ENCODE measurements at places on chromosomes 7 and 10.

GRCh38 chr10:17454161-17455014 is at the start of gene ST8SIA6:
ST8SIA6 (minus strand) TSS chr10:17454595; CDS start chr10:17454255, 340 bp downstream.
- no peak for DNase-seq

GRCh38 chr10:114691442-114691941 is 33.4 kb upstream of the ABLIM1 start:
- DNase-seq, result no peak

DNA sequence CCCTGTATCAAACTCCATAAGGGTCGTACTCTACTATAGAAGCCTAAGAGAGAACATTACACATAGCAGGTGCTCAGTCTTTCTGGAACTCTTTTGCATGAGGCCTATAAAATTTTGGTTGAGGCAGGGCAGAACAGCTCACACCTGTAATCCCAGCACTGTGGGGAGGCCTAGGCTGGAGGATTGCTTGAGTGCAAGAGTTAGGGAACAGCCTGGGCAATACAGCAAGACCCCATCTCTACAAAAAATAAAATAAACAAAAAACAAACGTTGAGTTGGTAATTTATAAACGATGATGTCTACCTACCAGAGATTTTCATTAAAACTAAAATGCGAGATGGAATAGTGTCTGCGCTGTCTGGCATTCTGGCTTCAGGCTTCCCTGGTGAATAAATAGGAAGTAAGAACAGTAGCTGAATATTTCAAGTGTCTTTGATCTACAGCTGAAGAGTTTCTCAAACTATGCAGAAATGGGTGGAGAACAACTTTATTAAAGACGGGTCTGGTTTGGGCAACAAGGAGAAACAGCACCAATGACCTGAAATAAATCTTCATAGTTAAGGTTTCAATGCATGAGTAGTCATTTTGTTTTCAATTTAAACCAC is 774 bp downstream of the PON2 start:
- no peak for DNase-seq

- DNase-seq, result no peak
Observed at GRCh38 chr10:8233832-8234259, 179.4 kb downstream of the GATA3 start.

- DNase-seq, result no peak
Observed at GRCh38 chr7:93392984-93393383, 160.8 kb downstream of the VPS50 start.

DNA sequence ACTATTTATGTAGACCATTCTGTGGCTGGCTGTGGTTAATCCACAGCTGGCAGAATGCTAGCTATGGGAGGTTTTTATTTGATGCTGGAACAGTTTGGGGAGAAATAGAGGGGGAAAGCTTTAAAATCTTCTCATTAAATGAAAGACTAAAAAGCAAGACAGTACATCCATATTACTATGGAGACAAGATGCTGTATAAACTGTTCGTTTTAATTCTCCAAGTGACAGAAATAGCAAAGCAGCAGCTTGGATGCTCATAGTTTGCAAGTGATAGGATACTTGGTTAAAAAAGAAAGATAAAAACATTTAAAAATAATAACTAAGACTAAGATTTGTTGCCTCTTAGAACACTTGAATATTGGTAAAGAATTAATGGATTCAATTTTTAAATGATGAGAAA is 304.9 kb upstream of the KAT6B start:
- no peak for DNase-seq

- DNase-seq, result no peak
Observed at GRCh38 chr7:85074016-85074415, 112.8 kb downstream of the SEMA3D start.

- DNase-seq, result no peak
Observed at GRCh38 chr7:43784030-43784584, 25.6 kb downstream of the BLVRA start.

GRCh38 chr7:22831602-22832305 is 9.1 kb upstream of the TOMM7 start:
- no peak for DNase-seq

DNA sequence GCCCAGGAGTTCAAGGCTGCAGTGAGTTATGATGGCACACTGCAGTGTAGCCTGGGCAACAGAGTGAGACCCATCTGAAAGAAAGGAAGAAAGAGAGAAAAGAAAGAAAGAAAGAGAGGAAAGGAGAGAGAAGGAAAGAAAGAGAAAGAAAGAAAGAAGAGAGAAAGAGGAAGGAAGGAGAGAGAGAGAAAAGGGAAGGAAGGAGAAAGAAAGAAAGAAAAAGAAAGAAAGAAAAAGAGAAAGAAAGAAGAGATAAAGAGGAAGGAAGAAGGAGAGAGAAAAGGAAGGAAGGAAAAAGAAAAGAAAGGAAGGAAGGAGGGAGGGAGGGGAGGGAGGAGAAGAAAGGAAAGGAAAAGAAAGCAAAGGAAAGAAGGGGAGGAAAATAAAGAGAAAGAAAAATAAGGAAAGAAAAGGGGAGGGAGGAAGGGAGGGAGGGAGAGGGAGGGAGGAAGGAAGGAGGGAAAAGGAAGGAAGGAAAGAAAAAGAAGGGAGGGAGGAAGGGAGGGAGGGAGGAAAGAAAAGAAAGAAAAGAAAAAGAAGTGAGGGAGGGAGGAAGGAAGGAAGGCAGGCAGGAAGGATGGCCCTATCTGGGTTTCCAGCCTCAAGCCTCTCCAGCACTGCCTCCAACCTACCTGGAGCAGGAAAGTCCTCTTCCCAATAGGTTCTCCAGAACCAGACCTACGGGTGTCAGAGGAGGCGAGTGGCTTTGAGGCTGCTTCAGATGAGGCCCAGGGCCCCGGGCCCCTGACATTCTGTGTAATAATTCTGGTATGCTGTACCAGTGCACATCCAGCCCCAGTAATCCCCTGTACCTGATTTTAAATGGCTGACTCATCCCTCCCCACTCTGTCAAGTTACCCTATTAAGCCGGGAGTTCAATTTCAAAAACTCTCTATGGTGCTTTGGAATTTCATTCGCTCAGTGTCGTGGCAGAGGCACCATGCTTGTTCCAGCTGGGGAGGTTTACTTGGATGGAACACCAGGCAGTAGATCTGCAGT is 6.8 kb upstream of the PARD3 start:
- no peak for DNase-seq

DNA sequence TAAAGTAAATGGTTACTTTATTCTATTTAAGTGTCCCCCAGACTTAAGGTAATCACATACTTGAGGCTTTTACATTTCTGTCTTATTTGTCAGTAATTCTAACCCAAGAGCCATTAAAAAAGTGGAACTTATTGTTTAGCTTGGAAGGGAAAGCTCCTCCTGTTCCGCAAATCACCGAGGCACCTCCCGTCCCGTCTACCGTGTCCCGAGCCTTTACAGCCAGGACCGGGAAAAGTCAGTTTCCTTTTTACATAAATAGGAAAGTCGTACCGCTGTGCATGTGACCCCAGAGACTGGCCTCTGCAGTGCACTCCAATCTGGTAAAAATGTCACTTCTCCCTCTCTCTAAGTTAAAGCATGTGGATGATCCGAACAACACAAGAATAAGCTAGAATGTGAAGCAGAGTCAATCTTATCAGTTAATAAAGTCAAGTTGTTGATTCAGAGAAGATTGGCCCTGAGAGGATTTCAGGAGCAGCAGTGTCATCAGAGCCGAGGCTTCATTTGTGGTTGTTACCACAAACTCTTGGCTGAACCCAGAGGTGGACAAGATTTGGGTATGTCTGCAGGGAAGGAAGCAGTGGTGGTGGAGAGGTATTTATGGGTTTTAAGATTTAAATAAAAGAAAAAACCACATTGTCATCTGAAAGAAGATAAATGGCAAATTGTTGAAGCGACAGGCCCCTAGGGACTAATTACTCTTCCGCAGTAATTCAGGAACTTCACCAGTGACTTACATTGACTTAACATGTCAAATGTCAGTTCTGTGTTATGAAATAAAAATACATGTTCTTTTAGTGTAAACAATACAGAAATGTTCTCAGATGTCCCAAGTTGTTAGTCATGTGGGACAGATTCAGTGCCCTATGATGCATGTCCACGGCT is 316.6 kb upstream of the ZNF32 start:
- no peak for DNase-seq

DNA sequence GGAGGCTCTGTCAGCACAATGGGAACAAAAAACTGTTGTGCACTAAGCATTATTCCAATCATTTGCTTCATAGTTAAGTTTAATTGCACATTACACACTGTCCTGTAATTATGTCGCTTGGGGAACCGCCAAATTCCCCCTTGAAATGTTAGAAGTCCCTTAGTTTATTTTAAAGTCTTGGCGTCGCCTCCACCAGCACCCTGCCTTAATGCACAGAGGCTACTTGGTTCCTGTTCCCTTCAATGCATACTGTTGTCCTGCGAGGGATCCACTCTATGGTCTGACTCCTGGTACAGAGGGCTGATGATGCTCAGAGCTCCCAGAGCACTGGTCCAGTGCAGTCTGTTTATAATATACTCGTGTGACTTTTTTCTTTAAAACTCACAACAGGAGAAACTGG is 330.7 kb downstream of the ELMO1 start:
- DNase-seq, result peak; percentile 70

All from pons (tissue), 1 donor.